ENCODE measurements at places on chromosomes 4 and X.
A peak's percentile ranks its signal among the peaks of the same experiment; 100 is the strongest.

DNA sequence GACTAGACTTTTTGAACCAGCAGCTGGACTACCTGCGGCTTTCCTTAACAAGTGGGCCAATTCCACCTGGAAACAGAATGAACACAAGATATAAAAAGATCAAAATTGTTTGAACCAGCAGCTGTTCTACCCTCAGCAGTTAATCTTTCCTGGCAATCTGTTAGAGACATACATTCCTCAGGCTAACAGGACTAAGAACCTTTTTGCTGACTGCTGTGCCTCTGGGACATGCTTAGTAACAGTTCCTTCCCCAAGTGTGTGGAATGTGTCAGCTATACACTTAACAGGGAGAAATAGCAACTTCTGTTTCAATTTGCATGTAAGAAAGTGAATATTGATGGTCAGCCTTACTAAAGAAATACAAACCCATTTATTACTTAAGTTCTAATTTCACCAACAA lies 554.4 kb downstream of the ARAP2 start:
- no peak for DNase-seq

GRCh38 chr4:53502094-53502493 lies 89.2 kb downstream of the LNX1 start:
- DNase-seq: no peak

- DNase-seq: no peak
These were observed 1.8 kb downstream of the PGAM4 start for GRCh38 chrX:77967631-77968030.

GRCh38 chrX:39261446-39262147 lies 460.3 kb downstream of the MID1IP1 start:
- peak; percentile 6 for DNase-seq

GRCh38 chr4:147160908-147161513 lies 215.3 kb upstream of the TTC29 start:
- peak; percentile 18 for DNase-seq

GRCh38 chrX:53242310-53242709 lies 17.3 kb upstream of the KDM5C start:
- no peak for DNase-seq

Measured in DND-41 (cell line).